ENCODE measurements at places on chromosomes 16 and 17.

GRCh38 chr16:11139326-11140097 lies 116.5 kb downstream of the SOCS1 start:
- DNase-seq: peak; percentile 30

- no peak for DNase-seq
Measured at GRCh38 chr16:11780991-11781680, 15.9 kb downstream of the ZC3H7A start.

DNA sequence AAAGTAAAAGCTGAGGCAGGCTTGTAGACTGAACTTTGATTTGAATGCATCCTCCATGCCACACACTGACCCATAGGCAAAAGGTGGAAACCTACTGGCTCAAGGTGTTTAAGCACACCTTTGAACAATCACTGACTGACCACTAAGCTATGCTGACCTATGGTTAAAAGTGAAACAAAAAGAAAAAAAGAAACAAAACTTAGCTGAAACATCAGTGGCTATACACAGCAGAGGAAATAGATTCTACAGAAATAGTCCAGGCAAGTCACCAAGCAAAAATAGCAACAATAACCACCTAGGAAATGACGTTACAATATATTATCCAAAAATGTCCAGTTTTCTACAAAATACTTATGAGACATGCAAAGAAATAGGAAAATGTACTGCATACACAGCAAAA lies 60.2 kb downstream of the RPGRIP1L start:
- DNase-seq: no peak

DNA sequence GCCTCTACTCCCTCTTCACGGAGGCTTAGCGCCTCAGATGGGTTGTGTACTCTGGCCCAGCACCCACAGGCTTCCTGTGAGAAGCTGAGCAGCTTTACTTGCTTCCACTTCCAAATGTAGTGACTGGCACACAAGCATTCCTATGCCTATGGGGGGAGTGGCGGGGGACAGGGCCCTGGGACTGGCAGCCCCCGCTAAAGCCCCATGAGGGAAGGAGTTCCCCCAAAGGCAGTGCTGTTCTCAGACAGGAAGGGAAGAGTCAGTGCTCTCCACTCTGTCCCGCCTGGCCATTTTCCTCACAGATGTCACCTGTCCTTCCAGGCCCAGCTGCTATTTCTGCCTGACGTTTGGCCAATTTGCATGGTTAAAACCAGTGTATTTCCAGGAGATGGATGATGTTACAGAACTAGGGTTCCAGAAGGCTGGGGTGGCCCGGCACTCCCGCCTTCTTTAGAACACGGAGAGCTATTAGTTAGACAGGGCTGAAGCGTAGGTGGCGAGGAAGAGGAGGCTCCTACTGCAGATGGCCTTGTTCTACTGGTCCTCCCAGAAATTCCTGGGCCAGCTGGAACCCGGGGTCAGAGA lies 83.9 kb upstream of the FBXO47 start:
- DNase-seq: no peak

GRCh38 chr17:76968707-76969597 lies 100.7 kb downstream of the MGAT5B start:
- DNase-seq: no peak

DNA sequence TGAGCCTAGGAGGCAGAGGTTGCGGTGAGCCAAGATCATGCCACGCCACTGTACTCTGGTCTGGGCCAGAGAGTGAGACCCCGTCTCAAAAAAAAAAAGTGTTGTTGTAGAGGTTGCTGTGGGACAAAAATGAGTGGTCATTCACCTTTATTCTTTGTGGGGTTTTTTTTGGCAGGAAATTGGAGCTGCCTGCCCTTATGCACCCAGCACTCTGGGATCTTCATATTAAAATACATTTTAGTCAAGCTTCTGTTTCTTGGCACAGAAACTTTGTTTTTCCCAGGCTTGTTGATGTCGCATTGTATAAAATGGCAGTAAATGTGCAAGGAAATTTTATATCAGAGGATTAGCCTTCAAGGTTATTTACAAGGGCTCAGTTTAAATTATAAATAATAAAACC lies 174.3 kb downstream of the FTO start:
- no peak for DNase-seq

DNA sequence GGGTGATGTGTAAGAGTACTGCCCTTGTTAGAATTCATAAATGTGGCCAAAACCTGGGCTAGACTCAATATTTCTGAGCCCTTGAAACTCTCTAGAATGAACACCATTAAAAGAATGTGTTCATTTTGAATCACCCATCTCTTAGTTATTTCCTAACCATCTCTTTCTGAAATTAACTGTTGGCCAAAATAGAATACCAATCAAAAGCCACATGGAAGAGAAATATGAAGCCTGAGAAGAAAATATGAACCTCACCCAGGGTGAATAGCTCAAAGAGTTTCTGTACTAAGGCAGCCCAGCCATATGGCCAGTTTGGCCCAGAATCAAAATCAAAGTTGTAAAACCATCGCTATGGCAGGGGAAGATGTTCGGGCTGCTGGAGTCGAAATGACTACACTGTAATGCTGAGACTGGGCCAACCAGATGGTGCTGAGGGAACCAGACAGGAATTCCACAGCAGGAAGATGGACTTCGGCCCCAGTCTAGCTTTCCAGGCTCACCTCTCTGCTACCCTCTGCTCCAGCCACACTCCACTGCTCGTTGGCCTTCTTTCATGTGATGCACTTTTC lies 154.3 kb upstream of the ZFHX3 start:
- DNase-seq: peak; percentile 95

GRCh38 chr17:34665819-34666763 lies 86.7 kb downstream of the TMEM132E start:
- no peak for DNase-seq

DNA sequence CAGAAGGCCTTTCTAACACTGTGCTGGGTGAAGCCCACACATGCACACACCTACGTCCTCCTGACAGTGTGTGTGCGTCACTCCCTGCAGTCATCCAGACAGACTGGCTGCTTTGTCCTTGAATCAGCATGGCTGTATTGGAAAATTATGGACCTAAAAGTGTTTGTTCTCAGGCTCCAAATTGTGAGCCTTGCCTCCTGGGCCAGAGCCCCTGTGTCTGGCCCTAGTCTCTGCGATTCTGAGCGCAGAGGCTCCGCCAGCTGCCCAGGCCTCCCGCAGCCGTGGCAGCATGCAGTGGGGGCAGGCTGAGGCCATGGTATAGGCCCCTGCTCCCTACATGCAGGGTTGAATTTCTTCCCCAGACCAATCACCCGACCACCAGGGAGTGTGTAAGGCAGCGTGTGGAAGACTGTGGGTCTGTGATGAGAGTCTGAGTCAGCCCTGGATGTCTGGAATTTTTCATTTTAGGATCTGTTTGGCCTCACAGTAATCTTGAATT lies 166.9 kb downstream of the LGALS9B start:
- DNase-seq: peak; percentile 65

- DNase-seq: no peak
Measured at GRCh38 chr17:77246110-77247047, 105.6 kb downstream of the SEC14L1 start.

DNA sequence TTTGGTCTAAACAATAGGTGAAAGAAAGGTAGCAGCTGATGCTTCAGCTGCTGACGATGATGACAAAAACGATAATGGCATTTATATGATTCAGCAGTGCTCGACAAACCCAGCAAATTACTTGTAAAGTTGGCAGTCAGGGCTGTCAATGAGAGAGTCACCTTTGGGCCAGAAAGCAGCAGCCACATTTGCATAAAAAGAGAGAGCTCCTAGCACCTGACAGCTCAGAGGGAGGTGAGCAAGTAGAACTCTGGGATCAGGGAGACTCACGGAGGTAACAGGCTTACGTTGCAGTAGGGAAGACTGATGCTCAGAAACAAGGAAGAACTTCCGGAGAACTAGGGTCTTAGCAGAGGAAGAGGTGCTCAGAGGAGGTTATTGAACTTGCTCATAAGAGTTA lies 291.9 kb upstream of the ZFHX3 start:
- no peak for DNase-seq

DNA sequence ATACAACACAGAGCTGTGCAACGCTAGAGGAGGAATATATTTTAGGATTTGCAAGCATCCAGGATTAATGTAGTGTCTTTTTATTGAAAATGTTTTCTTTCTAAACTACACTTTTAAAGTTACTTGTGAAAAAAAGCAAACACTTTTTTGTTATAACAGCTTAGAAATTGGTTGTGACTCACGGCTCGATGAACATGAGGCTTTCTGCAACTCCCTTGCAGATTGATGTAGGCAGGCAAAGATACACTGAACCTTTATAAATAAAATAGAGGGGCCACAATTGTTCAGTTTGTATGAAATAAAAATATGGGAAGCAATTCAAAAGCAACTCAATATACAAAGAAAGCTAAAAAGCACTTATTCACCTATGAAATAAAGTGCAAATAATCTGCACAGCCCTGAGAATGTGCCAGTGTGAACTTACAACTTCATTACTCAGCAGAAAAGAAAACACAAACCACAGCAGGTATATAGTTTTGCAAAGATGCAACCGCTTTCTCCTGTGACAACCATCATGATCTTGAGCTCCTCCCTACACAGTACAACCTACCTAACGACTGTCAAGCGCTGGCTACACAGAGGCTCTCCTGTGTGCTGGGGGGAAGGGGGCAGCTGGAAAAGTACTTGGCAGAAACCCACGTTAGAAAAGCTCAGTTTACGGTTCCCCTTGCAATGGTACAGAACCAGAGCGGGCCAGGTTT lies 948 bp downstream of the LUC7L start:
- peak; percentile 13 for DNase-seq

DNA sequence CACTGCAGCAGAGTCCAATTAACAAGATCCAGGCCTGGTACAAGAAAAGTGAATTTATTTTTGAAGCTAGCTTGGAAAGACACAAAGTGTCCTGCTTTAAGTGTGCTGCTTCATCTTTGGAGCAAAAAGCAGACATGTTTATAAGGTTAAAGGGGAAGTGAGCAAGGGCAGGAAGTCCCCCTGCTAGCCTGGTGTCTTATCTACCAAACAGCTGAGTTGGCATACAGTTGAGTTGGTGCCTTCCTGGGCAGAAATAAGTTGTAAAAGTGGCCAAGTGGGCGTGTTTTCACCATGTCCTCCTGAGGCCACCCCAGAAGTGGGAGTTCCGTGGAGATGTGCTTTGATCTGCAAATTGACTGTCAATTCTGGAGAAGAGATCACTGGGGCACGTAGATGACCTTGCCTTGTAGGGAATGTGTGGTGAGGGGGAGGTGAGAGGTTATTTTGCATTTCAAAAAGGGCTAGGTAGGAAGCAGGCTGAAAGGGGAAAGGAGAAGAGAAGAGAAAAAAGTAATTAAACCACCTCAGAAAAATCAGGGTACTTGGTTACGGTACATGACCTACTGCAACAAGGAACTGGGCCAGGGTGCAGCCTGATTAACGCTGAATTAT lies 38.3 kb upstream of the HSBP1 start:
- no peak for DNase-seq
